ENCODE measurements at places on chromosomes 6 and 20.

DNA sequence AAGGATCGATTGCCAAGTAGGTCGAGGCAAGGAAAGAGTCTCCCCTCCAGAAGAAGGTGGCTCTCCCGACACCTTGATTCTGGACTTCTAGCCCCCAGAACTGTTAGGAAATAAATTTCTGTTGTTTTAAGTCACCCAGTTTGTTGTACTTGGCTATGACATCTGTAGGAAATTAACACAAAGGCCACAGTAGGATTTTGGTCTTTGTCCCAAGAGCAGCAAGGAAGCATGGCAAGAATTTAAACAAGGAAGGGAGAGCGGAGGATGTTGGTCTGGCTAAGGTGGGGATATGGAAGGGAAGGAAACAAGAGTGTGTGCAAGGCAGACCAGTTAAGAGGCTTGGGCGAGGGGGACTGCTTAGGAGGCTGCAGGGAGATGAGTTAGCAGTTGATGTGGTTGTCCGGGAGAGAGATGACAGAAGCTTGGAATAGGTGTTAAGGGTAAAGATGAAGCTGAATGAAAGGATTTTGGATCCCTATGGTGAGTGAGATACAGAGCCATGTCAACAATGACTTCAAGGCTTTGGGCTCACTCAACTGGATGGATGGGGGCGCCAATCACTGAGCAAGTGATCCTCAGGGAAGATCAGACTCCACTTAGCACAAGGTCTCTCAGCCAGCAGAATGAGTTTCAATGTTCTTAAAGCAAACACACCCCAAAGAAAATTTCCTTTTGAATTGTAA, 140.5 kb upstream of the ZNF217 start:
- DNase-seq, result no peak

DNA sequence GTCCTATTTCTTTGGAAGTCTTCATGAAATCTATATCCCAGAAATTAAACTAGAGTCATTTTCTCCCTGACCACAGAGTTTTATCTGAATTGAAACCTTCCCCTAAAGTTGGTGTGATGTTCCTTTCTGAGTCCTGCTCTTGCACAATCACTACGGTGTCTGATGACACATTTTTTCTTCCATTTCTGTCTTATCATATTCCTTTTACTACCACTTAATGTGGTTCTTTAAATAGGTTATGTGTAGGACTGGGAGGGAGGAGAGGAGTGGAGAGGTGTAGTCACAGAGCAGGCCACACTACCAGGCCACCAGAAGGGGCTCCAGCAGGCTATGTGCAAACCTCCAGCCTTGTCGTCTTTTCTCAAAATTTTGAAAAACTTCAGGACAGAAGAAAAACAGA, 39.7 kb upstream of the ATXN1 start:
- no peak for DNase-seq

- no peak for DNase-seq
These were observed 31.4 kb downstream of the MAN1A1 start for GRCh38 chr6:119318176-119318575.

GRCh38 chr6:158416883-158417759, 104.9 kb downstream of the TULP4 start:
- DNase-seq, result no peak

DNA sequence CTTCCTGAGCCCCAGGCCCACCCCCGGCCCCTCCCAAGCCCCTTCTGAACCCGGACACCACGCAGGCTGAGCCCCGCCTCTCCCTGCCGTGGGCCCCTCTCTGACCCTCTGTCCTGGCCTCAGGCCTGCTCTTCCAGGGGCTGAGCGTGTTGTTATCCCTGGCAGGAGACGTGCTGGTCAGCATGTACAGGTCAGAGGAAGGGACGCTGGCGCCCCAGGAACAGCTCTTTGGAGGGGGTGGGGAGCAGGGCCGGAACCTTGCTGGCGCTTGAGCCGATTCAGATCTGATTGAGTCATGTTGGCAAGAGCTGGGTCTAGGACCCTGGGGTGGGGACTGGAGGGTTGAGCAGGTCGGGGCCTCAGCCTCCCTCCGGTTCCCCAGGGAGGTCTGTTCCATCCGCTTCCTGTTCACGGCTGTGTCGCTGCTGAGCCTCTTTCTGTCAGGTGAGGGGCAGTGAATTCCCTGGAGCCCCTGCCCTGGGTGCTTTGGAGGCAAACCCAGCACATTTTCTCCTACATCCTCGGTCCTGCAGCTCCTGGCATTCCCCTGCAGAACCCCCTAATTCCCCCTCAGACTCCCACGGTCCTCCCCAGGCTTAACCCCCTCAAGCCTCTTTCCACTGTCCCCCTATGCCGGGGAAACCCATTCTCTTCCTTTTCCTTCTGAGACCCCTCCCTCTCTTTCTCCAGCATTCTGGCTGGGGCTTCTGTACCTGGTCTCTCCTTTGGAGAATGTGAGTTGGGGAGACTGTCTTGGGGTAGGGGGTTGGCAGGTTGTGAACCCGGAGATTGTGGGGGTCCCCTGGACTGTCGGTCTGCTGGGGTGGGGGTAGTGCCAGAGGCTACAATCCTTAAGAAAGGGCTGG, 2.0 kb downstream of the SPAG4 start:
- DNase-seq, result no peak

GRCh38 chr6:157143890-157144798, 179.2 kb downstream of the TMEM242 start:
- DNase-seq, result no peak

DNA sequence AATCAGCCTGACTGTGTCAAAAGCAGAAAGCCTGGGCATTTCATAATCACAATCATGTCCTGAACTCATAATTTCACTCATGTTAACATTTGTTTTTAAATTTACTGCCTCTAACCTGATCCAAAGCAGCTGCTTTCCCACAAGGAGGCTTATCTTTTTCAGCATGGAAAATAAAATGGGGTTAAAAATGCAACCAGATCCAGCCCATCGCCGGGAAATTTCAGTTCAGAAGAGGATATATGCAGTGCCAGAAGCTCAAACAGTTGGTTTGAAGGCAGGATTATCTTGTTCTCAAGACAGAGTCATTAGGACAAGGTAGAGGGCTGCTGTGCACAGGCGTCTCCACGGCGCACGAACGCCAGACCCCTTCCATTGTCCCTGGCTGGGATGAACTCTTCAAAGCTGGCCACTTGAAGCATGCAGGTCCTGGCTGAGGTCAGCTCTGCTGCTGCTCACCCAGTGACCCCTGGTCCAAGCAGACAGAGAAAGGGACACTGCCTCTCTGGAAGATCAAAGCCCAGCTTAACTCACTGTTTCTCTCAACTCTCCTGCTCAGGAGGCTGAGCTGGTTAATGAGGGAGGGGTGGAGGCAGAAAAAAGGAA, 191.1 kb upstream of the HEY2 start:
- no peak for DNase-seq

DNA sequence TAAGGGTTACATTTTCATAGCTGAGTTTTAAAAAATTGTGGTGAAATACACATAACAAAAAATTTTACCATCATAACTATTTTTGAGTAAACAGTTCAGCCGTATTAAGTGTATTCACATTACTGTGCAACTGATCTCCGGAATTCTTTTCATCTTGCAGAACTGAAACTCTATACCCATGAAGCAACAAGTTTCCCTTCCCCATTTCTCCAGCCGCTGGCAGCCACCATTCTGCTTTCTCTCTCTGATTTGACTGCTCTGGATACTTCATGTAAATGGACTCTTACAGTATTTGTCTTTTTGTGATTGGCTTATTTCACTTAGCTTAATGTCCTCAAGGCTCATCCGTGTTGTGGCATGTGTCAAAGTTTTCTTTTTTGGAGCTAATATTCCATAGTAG, 341.6 kb downstream of the QKI start:
- DNase-seq, result no peak

DNA sequence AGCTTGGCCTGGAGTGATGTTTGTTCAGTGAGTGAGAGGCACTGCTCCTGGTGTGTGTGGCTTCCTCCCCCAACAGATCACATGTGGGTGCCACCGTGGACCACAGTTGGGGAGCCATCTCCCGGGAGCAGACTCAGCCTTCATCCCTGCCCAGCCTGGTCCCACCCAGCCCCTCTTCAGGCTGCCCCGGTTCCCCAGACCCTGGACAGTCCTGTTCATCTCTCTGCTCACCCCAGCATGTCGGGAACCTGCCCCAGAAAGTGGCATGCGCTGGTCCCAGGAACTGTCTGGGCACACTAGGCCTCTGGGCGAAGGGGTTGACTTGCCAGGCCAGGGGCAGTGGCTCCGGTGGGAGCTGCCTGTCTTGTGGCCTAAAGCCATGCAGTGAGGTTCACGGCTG, 21.5 kb upstream of the PPP1R3G start:
- no peak for DNase-seq

- no peak for DNase-seq
These were observed 142.6 kb upstream of the ZNF217 start for GRCh38 chr20:53736122-53736756.

GRCh38 chr20:22611636-22612035, 27.3 kb upstream of the FOXA2 start:
- DNase-seq, result no peak

DNA sequence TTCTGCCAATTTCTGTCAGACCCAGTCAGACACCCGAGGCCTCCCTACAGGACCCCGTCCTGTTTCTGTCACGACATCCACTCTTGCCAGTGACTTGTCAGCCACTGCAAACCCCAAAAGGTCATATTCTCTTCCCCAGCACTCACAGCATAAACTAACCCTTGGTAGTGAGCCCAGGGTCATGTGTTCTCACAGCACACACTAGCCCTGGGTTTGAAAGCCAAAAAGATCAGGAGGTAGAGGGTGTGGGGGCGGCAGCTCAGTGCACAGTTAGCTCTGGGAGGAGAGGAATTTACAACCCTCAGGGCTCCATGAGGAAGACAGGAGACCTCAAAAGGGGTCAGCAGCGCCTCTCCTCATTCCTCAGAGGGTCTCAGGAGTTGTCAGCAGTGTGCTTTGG, 9.9 kb upstream of the SNX9 start:
- no peak for DNase-seq

DNA sequence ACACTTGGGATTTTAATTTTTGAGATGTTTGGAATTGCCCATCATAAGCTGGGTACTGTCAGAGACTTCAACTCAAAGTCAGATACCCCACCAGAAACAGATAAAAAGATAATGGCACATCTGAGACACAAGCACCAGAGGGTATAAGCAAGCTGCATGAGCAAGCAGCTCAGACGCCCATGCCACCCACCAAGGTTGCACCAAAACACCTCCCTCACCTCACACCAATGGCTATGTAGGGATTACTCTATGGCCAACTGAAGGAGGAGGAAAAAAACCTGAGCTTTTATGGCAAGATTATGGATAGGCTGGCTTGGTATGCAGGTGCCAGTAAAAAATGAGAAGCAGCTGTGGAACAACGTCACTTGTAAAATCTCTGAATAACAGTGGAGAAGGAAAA, 3.8 kb upstream of the IRAK1BP1 start:
- DNase-seq, result no peak

DNA sequence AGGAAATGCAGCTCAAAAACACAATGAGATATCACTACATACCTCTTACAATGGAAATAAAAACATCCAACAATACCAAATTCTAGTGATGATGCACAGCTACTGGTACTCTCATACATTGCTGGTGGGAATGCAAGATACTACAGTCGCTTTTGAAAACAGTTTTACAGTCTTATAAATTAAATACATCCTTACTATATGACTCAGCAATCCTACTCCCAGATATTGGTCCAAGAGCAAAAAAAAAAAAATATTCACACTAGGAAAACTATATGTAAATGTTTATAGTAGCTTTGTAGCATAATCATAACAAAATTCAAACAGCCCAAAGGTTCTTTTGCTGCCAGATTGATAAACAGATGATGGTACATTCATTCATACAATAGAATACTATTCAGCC, 217.4 kb upstream of the FAM83B start:
- DNase-seq, result no peak

DNA sequence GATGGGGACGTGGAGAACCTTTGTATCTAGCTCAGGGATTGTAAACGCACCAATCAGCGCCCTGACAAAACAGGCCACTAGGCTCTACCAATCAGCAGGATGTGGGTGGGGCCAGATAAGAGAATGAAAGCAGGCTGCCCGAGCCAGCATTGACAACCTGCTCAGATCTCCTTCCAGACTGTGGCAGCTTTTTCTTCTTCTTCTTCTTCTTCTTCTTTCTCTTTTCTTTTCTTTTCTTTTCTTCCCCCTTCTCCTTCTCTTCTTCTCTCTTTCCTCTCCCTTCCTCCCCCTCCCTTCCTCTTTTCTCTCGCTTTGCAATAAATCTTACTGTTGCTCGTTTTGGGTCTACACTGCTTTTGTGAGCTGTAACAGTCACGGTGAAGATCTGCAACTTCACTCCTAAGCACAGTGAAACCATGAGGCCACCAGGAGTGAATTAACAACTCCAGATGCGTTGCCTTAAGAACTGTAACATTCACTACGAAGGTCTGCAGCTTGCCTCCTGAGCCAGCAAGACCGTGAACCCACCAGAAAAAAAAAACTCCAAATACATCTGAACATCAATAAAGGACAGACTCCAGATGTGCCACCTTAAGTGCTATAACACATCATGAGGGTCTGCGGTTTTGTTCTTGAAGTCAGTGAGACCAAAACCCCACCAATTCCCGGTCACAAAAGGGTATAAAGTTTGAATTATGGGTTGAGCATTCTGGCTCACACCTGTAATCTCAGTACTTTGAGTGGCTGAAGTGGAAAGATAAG, 19.6 kb upstream of the SERPINB1 start:
- DNase-seq, result no peak

DNA sequence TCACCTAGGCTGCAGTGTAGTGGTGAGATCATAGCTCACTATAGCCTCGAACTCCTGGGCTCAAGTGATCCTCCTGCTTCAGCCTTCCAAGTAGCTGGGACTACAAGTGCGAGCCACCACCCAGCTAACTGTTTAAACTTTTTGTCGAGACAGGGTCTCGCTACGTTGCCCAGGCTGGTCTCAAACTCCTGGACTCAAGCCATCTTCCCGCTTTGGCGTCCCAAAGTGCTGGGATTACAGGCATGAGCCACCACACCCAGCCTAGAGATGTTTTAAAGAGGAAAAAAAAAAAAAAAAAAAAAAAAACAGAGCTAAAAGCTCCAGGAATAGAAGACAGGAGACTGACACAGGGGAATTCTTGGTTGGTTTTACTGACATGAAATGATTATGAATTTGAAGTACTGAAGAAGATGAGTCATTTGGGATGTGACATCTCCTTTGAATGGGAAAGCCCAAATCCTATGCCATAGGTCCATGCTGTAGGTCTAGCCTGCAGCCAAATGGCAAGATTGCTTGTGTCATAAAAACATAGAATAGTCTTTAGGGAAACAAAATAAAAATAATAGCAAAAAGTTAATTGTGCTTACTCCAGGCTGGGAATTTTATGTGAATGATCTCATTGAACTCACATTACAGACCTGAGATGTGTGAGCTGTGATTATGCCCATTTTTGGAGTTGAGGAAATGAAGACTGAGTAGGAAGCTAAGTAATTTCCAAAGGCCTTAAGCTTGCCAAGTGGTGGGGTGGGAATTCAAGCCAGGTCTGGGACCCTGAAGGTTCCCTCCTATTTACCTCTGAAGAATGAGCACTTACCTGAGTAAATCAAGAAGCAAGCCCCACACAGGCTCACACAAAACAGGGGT, 24.3 kb upstream of the NHSL1 start:
- no peak for DNase-seq

DNA sequence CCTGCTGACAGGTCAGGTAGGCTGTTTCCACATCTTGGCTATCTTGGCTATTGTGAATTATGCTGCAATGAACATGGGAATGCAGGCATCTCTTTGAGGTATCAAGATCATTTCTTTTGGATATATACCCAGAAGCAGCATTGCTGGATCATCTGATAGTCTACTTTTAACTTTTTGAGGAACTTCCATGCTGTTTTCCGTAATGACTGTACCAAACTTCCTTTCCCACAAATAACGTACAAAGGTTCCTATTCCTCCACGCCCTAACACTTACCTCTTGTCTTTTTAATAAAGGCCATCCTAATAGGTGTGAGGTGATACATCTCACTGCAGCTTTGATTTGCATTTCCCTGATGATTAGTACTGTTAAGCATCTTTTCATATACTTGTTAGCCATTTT, 338.7 kb upstream of the RUNX2 start:
- DNase-seq, result no peak
